ENCODE measurements at places on chromosomes 7 and 10.

DNA sequence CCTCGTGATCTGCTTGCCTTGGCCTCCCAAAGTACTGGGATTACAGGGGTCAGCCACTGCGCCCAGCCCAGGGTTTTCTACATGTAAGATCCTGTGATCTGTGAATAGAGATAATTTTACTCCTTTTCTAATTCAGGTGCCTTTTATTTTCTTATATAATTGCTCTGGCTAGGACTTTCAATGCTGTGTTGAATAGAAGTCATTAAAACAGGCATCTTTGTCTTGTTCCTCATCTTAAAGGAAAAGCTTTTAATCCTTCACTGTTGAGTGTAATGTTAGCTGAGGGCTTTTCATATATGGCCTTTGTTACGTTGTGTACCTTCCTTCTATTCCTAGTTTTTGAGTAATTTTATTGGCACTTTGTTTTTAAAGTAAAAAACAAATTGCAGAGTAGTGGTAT, 26.6 kb downstream of the ANLN start:
- no peak for DNase-seq

GRCh38 chr10:85995791-85996190, 370.8 kb downstream of the GRID1 start:
- DNase-seq = no peak

- no peak for DNase-seq
Observed at GRCh38 chr10:125859128-125859817, 21.8 kb downstream of the DHX32 start.

GRCh38 chr7:120033114-120033513, 239.9 kb upstream of the KCND2 start:
- DNase-seq = no peak

- DNase-seq = no peak
Observed at GRCh38 chr10:132834311-132834761, 48.4 kb upstream of the NKX6-2 start.

DNA sequence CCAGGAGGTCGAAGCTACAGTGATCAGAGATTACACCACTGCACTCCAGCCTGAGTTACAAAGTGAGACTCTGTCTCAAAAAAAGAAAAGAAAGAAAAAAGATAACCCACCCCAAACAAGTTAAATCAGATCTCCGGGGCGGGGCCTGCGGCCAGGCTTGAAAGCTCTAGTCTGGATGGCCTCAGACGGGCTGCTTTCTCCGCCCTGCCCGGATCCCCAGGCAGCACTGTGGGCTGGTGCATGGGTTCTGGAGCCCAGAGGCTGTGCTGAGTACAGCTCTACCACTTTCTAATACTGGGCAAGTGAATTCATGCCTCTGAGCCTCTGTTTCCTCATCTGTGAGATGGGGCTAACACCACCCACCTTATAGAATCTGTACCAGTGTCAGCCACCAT, 83.7 kb downstream of the ZMIZ1 start:
- DNase-seq = no peak

- no peak for DNase-seq
Observed at GRCh38 chr10:44234483-44234875, 150.4 kb downstream of the CXCL12 start.

DNA sequence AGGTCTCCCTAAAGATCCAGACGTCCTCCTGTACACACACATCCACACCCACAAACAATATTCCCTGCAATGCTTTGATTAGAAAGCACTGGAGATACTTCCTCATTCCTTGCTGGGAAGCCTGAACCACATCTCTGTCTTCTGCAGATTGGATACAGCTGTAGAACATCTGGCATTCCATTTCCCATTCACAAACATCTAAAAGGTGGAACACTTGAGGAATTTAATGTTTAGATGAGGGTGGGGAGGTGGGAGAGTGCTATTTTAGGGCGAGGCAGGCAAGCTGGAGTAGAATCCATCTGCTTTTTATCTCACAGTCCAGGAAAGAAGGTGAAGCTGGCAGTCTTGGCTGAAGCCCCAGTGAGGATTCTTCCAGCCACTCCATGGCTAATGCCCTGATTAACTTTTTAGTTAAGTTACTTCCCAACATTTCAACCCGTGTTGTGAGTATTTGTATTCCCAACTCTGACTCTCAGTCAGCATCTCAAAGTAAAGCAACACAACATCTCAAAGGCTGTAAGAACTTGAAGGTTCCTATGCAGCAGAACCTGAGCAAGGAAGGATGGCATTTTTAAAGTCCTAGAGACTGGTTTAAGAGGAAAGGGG, 46.1 kb downstream of the CYTH3 start:
- DNase-seq = no peak
